ENCODE measurements at places on chromosomes 4 and X.

GRCh38 chr4:57764856-57765255 lies 654.7 kb upstream of the IGFBP7 start:
- no peak for DNase-seq

- no peak for DNase-seq
Observed at GRCh38 chr4:151744614-151745013, 16.2 kb downstream of the GATB start.

DNA sequence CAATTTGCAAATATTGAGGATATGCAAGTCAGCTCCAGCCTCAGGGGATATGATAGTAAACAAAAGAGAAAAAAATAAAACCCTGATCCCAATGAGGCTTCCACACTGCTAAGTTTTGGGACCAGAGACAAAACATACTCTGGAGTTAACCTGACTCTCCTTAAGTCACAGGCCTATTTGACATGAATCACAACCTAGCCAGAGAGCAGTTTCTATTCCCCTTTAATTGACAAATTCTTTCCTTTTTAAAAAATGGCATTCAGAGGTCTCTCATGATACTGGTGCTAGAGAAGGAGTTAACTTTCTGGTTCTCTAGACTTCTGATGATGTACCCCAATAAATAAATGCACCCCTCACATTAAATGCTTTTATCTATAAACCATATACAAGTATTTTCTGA lies 8.8 kb downstream of the ACSL1 start:
- DNase-seq: no peak

DNA sequence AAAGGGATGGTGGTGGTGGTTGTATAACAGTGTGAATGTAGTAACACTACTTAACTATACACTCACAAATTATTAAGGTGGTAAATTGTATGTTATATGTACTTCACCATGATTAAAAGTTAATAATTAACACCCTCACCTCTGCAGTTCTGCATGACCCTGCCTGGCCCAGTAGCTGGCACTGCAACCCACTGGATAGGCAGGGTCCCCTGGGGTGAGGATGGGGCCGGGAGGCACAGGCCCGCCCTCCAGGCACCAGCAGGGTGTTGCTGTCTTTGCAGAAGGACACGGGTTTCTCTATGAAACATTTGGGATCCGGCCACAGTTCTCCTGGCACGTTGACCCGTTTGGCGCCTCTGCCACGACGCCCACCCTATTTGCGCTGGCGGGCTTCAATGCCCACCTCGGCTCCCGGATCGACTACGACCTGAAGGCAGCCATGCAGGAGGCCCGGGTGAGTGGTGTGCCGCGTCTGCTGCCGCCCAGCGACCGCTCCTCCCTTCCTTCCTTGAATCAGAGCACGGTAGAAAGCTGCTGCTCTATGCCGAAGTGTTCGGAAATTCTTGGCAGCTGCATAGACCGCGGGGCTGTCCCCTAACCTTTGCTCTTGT lies 11.8 kb downstream of the MAN2B2 start:
- no peak for DNase-seq

DNA sequence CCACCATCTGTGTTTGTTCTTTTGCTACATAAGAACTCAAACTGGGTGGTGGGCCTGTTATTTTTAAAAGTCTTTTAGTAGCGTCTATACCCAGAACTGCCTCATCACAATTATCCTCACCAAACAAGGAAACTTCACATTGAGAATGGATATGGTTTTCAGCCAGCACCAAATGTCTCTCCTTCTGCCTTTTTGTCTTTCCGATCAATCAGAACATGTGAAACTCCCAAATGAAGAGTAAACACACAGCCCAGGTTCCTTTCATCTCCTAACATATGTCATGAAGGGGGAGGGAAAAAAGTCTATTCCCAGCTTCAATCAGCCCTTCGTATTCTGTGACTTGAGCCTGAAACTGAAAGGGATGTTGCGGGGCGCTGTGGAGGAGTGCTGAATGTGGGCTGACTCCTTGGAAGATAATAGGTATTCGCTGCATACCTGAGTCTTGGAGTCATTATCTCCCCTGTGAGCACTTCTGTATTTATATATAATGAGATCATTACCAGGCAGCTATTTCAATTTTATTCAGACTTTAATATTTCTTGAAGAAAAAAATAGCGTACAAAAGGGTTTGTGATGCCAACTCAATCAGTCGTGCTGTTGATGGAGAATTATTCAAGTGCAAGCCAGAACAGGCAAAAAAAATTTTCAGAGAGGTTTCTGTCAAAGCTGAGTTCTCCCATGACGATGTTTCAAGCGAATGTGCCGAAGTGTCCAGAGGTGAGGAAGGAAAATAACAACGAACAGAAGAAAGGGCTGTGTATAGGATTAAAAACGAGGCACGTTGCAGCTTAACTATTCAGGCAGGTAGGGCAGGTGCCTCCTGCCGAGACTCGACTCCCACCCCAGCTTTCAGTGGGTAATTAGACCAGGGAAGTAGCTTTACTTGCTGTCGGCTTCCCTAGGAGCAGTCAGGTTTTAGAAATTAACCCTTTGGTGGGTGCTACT lies 163.9 kb upstream of the NOCT start:
- DNase-seq: no peak

- no peak for DNase-seq
Observed at GRCh38 chr4:152961773-152962115, 25.6 kb downstream of the FHDC1 start.

DNA sequence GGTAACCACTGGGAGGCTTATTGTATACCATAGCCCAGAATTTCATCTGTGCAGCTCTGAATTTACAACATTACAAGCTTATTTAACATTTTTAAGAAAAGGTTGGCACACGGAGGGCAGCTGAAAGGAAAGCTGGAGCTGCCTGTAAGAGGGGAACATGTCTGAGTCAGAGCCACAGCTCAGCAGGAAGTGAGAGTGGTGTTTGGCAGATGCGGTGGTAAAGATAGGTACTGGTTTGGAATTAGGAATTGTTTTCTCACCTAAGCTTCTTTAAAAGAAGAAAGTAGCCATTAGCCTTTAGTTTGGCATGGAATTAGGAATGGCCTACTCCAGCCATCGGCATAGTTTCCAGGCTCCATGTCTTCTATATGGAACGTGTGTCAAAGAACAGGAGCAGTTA lies 172.5 kb upstream of the ANXA3 start:
- DNase-seq: no peak

DNA sequence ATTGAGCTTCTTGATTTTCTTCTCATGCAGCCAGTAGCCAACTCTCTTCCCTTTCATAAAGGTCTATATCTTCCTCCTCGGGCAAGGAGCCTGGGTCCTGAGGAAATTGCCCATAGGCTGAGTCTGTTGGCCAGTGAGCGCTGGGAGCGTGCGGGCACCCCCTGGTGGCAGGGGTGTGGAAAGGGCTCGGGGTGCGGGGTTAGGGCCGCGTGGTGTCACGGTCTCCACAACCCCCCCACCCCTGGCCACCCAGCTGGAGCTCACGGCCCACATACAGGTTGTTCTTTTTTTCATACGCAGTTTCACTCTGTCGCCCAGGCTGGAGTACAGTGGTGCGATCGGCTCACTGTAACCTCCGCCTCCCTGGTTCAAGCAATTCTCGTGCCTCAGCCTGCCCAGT lies 13.1 kb downstream of the RBM10 start:
- DNase-seq: no peak

GRCh38 chrX:18647621-18648020 lies 24.3 kb downstream of the RS1 start:
- DNase-seq: no peak

GRCh38 chrX:18252644-18253359 lies 32.1 kb upstream of the BEND2 start:
- no peak for DNase-seq

GRCh38 chr4:26330946-26331345 lies 10.1 kb downstream of the RBPJ start:
- no peak for DNase-seq

- no peak for DNase-seq
Observed at GRCh38 chrX:153549231-153549630, 31.8 kb downstream of the ATP2B3 start.

DNA sequence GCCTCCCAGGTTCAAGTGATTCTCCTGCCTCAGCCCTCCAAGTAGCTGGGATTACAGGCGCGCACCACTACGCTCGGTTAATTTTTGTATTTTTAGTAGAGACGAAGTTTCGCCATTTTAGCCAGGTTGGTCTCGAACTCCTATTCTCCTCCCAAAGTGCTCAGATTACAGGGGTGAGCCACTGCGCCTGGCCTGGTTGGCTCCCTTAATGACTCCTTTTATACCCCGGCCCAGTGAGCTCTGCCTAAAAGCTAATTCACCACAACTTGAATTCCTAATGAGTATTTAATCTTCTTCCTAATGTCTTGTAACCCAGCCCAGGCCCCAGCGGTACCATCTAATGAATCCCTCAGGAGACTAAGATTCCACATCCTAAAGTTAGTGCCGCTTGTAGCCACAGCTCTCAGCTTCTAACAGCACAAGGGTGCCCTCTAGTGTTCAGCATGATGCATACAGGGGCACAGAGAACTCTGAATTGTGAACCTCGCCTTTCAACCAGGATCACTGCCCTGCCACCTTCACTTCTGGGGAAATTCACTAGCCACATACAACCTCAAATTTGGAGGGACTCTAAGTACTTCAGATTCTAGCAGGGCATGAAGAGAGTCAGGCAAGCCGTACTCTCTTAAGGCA lies 89.5 kb downstream of the OR13H1 start:
- DNase-seq: no peak

- no peak for DNase-seq
Observed at GRCh38 chr4:25368315-25368714, 8.7 kb upstream of the ANAPC4 start.

- DNase-seq: peak; percentile 86
Observed at GRCh38 chr4:83284193-83285054, at the start of gene COQ2. Gene COQ2 (minus strand): TSS chr4:83284798. CDS start chr4:83284764, 34 bp downstream.
